ENCODE measurements at places on chromosomes 4 and X. TPM values are rescaled to one million over a fixed set of nuclear protein-coding genes. Genes with fewer than 3 reads are reported as not detected.
A peak's percentile ranks its signal among the peaks of the same experiment; 100 is the strongest.

ASB12 gene
- total RNA-seq, result not detected

CCSER1 gene
- 13.3 TPM for total RNA-seq

ADAMTS3 gene
- total RNA-seq, result 0.14 TPM

LDB2 gene
- 8.6 TPM for total RNA-seq

TBC1D9 gene
- total RNA-seq, result 8.2 TPM

LANCL3 gene
- 4.5 TPM for total RNA-seq

DGKK gene
- total RNA-seq, result not detected

C4orf51 gene
- total RNA-seq, result not detected

GC gene
- total RNA-seq, result not detected

NXF2 gene
- not detected for total RNA-seq

HMGN5 gene
- 5.7 TPM for total RNA-seq

FAM9C gene
- total RNA-seq, result 0.64 TPM

DNA sequence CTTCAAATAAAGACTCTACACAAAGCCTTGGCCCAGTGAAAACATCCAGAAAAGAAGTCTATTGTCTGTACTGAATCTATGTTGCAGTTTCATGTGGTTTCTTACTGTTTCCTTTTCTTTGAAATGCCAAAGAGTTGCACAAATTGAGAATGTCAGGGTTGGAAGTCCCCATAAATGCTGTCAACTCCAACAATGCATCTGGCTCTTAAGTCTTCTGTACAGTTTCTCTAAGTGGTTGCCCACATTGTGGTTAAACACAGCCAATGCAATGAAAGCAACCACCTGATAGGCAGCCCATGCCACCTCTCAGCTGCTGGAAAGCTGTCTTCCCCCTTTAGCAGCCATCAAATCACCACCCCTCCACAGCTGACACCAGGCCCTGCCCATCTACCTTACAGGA, 67.2 kb upstream of the C1GALT1C1 start:
- no peaks in the 10 kb centered on the region for H3K4me1 ChIP-seq
- H3K36me3 ChIP-seq, result no peaks in the 10 kb centered on the region
- H3K27ac ChIP-seq, result no peak overlapping the region
- DNase-seq, result no peak
- H3K4me3 ChIP-seq, result no peak overlapping the region

- H3K36me3 ChIP-seq, result no peaks in the 10 kb centered on the region
- no peak overlapping the region for H3K4me3 ChIP-seq
Observed at GRCh38 chr4:140641789-140642439, 73.2 kb upstream of the UCP1 start.

GRCh38 chrX:13955975-13956374, 73.7 kb downstream of the GEMIN8 start:
- no peak overlapping the region for H3K27ac ChIP-seq
- H3K27me3 ChIP-seq, result no peaks in the 10 kb centered on the region
- no peaks in the 10 kb centered on the region for H3K4me1 ChIP-seq
- DNase-seq, result no peak

DNA sequence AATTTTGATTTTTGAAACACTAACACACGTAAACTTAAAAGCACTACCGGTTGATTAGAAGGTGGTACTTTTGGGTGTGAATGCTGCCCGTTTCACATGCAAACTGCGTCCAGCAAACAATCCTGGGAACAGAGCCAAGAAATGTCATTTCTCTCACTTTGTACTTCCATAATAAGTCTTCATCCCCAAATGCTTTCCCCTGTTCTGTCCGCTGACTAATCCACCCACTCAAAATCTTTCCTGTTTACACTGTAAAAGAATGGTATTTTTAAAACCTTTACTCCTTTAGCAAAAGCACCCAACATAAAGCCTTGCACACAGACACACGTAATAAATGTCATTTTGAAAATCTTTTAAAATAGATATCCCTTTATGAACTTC, 39.1 kb upstream of the PDLIM5 start:
- no peaks in the 10 kb centered on the region for H3K4me1 ChIP-seq
- H3K4me3 ChIP-seq, result no peak overlapping the region
- DNase-seq, result no peak
- H3K36me3 ChIP-seq, result no peaks in the 10 kb centered on the region

DNA sequence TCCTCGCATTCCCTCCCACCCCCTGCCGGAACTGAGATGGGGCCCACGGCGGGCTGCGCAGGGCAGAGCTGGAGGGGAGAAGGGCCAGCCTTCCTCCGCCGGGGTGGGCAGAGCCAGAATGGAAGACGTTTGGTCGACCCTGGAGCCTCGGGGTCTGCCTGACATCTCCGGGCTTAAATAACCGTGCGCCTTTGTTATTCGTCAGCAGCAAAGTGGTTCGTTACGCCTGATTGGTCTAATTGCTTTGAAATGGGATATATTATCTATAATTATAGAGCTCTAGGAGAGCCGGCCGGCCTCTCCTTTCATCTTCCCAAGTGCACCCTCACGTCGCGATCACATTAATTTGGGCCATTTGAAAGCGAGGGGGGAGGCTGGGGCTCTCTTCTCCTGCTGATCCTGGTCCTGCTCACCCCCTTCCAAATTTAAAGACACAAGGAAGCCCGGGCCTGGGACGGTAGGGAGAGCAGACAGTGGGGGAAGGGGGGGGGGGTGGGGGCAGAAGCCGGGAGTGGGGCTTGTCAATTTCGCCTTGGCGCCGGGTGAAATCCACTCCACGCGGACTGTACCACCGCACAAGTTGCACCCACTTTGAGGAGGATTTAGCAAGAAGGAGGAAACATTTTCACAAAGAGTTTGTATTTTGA, 4.7 kb upstream of the MSX1 start:
- no peak overlapping the region for H3K4me3 ChIP-seq
- no peaks in the 10 kb centered on the region for H3K36me3 ChIP-seq
- no peak overlapping the region for H3K27ac ChIP-seq
- peaks cover 99% of the 10 kb centered on the region for H3K27me3 ChIP-seq

GRCh38 chrX:63809173-63809572, 24.2 kb upstream of the ARHGEF9 start:
- H3K36me3 ChIP-seq, result no peaks in the 10 kb centered on the region
- H3K4me1 ChIP-seq, result no peaks in the 10 kb centered on the region
- no peaks in the 10 kb centered on the region for H3K27me3 ChIP-seq
- H3K4me3 ChIP-seq, result no peak overlapping the region
- DNase-seq, result no peak
- no peak overlapping the region for H3K27ac ChIP-seq

DNA sequence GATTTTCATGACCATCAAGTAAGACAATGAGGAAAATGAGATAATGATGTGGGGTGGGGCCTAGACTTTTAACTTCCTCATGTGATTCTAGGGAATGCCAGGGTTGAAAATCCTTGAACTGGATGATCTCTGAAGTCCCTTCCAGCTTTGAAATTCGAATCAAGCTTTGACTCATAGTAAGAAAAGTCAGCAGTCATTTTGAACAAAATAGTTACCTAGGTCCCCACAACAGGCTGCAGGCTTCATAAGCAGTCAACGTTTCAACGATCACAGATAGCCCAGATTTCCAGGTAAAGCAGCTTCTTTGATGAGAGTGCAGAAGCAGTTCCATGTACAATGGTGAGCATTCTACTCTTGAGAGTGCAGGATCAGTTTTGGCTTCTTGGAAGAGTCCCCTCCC, 93.7 kb downstream of the GRIA3 start:
- no peaks in the 10 kb centered on the region for H3K36me3 ChIP-seq
- no peak for DNase-seq
- H3K4me3 ChIP-seq, result no peak overlapping the region
- H3K27ac ChIP-seq, result no peak overlapping the region

- no peak overlapping the region for H3K27ac ChIP-seq
- no peaks in the 10 kb centered on the region for H3K27me3 ChIP-seq
- DNase-seq, result no peak
- no peak overlapping the region for H3K4me3 ChIP-seq
- no peaks in the 10 kb centered on the region for H3K36me3 ChIP-seq
- H3K4me1 ChIP-seq, result no peaks in the 10 kb centered on the region
Observed at GRCh38 chrX:148530464-148531077, 30.2 kb downstream of the AFF2 start.

DNA sequence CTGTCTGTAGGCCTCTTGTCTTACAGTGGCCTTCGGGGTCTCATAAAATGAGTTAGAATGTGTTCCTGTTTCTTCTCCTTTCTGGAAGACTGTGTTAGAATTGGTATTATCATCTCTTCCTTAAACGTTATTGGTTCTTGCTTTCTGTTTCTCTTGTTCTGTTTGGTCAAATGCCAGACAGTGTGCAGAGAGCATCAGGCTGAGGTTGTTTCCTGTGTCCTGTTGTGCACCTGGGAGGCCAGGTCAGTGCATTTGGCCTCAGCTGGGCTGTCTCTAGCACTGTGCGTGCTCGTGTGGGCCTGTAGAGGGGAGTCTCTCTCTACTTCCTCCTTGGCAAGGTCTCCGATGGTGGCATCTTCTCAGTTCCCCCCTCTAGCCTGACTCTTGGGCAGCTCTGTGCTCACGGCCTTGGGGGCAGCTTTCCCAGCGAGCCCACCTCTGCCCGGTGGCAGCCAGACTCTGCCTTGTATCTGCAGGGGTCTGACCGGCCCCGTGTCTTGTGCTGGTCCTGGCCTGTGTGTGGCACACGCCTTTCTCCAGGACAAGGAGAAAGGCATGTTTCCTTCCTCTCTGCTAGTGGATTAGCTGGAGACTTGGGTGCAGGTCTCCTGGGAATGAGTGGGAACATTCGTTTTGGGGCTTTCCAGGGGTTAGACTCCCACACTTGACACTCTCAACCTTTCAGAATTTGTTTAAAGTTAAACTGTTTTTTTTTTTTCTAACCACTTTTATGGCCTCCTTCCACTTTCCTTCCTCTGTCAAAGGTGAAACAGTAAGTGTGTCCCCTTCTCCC, 62.3 kb downstream of the FAM193A start:
- H3K27me3 ChIP-seq, result no peaks in the 10 kb centered on the region
- no peak overlapping the region for H3K4me3 ChIP-seq
- H3K4me1 ChIP-seq, result peaks cover 15% of the 10 kb centered on the region
- peak; percentile 46 for DNase-seq

DNA sequence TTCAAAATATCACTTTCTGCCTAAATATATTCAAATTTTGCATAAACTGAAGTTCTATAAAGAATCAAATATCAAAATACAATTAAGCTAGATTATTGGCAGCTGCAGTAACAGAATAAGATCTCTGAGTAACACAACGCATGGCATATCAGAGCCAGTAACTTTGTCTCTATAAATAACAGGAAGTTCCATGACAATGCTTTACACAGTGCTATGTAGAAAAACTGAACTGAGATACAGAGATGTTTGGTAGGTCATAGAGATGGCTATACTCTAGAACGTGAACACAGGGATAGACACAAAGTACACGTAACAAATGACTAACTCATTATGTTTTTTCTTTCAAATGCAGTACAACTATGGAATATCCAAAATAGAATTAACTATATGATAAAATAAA, 18.2 kb downstream of the UBE2D3 start:
- no peak for DNase-seq
- H3K36me3 ChIP-seq, result no peaks in the 10 kb centered on the region
- H3K4me1 ChIP-seq, result peaks cover 18% of the 10 kb centered on the region
- H3K4me3 ChIP-seq, result no peak overlapping the region

DNA sequence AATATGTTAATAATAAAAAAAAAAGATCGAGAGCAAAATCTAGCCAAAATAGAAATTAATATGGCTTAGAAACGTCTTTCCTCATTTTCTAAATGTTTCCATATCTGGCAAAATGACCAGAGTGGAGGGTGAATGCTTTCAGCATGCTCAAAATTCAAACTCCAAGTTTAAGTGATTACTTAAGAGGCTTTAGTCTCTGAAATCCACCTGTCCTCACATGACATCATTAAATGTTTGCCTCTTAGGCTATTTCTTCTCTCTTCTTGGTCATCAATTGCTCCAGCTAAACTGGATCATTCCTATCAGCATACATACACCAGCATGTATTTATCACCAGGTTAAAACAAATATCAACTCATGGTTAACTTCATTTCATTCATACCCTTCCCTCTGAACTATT, 54.5 kb upstream of the ATXN3L start:
- H3K4me3 ChIP-seq, result no peak overlapping the region
- DNase-seq, result no peak
- no peak overlapping the region for H3K27ac ChIP-seq

- no peaks in the 10 kb centered on the region for H3K27me3 ChIP-seq
- DNase-seq, result no peak
- H3K4me3 ChIP-seq, result no peak overlapping the region
- no peak overlapping the region for H3K27ac ChIP-seq
- no peaks in the 10 kb centered on the region for H3K36me3 ChIP-seq
Observed at GRCh38 chr4:113878668-113879067, 100.8 kb downstream of the ARSJ start.

DNA sequence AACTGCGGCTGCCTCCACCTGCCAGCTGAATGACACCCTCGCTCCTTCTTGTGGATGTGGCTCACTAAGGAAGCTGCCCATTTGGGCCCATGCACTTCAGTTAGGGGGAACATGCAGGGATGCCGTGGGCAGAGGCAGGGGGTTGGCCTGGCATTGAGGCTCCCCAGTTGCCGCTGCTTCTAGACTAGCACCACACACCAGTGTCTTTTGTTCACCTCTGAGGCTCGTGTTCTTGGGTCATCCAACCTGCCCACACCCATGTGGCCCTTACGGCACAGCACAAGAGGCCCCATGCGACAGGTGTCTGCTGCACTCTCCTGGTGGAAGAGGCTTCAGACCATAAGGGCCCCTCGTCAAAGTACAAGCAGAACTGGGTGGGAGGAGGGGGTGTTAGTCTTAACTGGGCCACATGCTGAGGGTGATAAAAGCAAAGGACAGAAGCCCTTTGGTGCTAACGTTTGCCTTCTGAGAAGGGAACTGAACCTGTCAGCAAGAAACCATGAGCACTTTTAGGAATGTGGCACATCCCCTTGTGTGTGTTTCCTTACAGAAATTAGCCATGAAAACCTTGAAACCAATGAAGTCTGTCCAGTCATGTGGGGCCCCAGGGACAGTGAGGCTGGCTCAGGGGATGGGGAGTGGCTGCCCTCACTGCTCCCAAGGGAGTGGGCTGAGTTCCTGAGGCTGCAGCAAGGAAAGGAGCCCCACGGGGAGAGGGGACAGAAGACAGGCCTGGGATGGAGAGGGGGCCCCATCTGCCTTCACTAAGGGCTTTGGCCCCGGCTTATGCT, 39.2 kb downstream of the MAP7D3 start:
- no peak for DNase-seq
- H3K27me3 ChIP-seq, result no peaks in the 10 kb centered on the region
- H3K36me3 ChIP-seq, result no peaks in the 10 kb centered on the region
- no peak overlapping the region for H3K4me3 ChIP-seq
- no peaks in the 10 kb centered on the region for H3K4me1 ChIP-seq

DNA sequence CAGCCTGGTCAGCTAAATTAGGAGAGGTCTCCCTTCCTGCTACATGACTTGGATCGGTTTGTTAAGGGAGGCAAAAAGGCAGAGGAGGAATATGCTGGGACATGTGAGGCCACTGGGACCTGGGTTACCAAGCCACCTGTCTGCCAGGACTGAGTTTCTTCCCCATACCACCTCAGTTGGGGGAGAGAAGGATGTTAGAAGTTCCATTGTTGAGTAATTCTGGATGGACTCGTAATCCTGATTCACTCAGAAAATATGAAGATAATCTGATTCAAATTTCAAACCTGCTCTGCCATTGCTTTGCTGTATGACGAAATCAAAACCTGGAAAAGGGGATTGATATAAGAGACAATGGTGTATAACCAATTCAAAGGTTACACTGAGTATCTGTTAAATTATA, 97.4 kb upstream of the S100G start:
- no peaks in the 10 kb centered on the region for H3K4me1 ChIP-seq
- DNase-seq, result no peak
- no peak overlapping the region for H3K4me3 ChIP-seq
